ENCODE measurements at places on chromosomes 2 and 18.
A peak's percentile ranks its signal among the peaks of the same experiment; 100 is the strongest.

- DNase-seq, result no peak
These were observed 4.1 kb downstream of the HOXD3 start for GRCh38 chr2:176160986-176161824.

GRCh38 chr2:233152541-233152940 is 92.4 kb downstream of the INPP5D start:
- no peak for DNase-seq

- DNase-seq, result no peak
These were observed 31.0 kb upstream of the SP100 start for GRCh38 chr2:230384986-230385385.

- no peak for DNase-seq
These were observed 130.2 kb upstream of the ID2 start for GRCh38 chr2:8551622-8552074.

DNA sequence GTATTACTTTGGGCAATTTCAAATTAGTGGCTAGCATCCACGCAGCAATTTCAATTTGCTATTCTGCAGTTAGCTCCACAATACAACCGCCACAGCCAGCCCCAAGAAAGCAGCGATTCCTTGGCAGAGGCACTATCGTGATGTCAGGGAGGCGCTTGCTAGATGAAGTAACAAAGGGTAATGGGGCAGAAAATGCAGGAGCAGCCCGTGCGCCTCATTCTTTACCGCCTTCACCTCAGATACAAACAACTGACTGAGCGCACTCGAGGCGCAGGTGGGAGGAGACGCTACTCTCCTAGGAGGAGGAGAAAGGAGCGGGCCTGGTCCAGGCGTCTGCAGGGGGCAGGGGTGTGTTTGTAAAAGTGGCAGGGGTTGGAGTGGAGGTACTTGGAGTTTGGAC is 76.9 kb upstream of the ASB18 start:
- no peak for DNase-seq

DNA sequence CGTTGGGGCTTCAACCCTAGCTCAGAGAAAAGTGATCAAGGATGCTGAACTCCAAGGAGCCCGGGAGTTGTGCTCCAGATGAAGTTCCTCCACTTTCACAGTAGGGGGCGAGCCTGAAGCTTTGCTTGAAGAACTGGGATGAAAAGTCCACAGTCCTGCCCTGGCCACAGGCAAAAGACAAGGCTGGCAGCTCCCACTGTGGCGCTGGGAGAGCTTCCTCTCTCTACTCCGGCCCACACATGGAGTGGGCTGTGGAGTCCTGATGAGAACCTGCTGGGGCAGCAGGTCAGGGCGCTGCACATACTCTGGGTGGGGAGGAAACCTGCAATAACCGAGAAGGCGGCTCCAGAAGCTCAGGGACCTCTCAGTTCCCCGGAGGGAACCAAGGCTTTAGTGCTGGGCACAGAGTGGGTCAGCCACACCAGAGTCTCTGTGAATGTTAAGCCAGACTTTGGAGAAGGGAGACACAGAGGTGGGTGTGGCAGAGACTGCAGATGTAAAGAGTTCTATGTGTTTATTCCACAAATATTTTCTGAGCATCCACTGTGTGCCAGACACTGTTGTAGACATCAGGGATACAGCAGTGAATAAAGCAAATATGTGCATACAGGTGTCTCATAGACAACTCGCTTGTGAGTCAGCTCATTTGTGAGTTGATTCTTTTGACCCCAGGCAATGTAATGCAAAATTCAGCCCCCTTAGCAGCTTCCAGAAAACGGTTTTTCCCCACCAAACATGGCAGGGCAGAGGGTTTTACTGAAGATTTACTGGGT is 48.0 kb upstream of the MRPL33 start:
- peak; percentile 15 for DNase-seq

DNA sequence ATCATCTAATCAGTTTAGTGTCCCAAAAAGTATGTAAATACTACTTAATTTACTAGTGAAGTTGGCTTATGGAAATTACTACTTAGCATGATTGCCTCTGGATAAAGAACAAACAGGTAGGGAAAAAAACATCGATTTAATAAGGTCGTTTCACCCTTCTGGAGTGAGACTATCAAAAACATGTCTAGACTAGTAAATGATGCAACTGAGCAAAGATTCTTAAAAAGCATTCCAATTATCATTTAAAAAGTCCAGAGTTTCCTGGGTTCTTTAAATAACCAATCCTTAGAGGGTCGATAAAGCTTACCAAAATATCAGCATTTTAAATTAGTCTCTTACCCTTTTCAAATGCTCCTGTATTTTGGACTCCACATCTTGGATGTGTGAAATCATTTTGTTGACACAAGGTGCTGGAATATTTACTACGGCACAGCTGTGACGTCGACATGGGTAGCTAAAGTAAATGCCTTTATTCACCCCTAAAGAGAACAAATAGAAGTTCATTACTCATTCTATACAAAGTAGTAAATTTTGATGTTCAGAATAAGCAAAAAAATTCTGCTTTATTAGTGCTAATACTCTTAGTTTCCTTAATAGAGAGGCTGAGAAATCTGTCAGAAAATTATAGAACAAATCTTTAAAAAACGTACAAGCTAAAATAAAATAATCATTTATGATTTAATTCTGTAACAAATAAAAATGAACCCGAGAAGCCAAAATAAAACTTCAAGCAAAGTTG is 70.6 kb downstream of the CCDC178 start:
- no peak for DNase-seq

DNA sequence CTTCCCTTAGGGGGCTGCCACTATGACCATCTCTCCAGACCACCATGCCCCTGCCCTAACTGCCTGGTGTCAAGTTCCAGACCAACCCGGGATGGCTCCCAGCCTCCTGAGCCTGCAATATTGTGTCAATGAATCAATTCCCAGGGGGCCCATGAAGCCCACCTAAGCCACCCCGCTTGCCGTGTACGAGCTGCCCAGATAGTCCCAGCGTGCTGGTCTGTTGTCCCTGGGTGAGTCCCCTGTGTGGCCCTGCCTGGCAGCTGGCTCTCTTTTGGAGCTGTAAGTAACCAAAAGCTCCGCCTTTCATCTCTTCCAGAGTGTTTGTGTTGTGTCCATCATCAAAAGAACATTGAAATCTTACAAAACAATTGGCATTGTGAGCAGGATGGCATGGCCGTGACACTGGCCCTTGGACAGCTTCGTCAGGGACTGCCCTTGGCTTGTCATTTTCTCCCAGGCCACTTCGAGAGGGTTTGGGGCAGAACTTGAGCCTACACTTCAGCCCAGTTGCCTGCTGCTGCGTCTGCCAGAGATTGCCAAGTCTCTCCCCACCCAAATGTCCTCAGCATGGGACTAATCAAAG is 11.3 kb upstream of the MAL start:
- DNase-seq, result no peak

DNA sequence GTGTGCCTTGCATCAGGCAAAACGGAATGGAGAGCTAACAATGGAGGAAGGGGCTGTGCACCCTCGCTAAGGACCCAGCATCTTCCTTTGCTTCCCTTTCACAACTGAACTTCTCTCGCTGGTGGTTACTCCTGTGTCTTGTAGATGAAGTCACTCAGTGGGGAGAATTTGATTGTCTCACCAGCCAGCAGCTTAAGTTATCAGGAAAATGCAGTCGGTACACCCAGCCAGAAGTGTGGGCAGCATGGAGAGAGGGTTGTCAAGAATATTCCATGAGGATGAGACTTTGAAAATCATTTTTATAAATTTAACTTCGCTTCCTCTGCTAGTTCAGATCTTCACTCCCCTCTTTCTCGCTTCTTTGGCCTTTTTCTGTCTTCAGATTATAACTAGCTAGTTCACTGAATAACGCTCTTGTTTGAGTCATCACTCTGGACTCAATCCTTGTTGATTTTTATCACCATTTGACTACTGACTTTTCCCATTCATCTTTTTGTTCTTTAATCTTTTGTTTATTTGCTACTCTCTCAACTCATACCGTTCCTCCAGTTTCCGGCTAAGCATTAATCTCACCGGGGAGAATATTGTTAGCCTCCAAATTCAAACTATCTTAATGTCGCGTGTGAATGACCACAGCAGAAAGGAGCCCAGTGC is 221.7 kb downstream of the CD226 start:
- no peak for DNase-seq

DNA sequence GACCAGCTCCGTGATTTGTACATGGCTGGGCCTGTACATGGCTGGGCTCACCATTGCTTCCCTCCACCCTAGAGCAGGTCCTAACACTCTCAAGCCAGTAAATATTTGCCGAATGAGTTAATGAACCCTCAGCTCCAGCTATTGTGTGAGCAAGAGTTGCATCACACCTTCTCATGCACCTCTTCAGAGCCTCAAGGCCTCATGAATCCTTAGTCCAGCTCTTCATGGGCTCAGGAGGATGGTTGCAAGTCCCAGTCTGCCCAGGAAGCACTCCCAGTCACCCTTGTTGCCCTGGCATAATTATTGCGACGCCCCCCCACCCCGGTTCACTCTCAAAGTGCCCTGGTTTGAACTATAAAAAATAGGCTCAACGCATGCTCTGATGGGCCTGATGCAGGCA is 30.1 kb upstream of the GNAL start:
- DNase-seq, result no peak

DNA sequence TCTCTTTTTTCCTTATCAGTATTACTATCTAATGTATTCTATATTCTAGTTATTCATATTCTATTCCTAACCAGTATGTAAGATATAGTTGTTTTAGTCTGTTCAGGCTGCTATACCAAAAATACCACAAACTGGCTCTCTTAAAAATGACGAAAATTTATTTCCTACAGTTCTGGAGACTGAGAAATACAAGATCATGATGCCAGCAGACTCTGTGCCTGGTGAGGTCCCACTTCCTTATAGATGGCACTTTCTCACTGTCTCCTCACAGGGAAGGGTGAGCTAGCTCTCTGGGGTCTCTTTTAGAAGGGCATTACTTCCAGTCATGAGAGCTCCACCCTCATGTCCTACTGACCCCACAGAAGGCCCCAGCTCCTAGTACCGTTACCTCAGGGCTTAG is 4.8 kb upstream of the ARHGAP15 start:
- no peak for DNase-seq

GRCh38 chr2:29526587-29527586 is 394.5 kb downstream of the ALK start:
- DNase-seq, result no peak

GRCh38 chr2:33090553-33091134 is 143.9 kb downstream of the LTBP1 start:
- DNase-seq, result no peak

- no peak for DNase-seq
These were observed 268.2 kb downstream of the PRKCE start for GRCh38 chr2:45919711-45920111.

DNA sequence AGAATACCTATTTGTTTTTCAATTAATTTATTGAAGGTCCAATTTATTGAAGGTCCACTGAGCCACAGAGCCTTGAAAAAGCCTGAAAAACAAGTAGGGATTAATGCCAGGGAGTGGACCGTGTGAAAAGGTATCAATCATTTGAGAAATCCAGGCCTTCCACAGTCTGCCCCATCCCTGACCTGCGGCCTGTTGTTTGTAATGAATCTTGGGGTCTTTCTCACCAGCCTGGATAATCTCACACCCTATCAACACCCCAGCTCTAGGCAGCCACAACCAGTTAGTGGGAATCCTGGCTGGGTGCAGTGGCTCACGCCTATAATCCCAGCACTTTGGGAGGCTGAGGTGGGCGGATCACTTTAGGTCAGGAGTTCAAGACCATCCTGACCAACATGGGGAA is 47.8 kb downstream of the TNFRSF11A start:
- DNase-seq, result no peak

DNA sequence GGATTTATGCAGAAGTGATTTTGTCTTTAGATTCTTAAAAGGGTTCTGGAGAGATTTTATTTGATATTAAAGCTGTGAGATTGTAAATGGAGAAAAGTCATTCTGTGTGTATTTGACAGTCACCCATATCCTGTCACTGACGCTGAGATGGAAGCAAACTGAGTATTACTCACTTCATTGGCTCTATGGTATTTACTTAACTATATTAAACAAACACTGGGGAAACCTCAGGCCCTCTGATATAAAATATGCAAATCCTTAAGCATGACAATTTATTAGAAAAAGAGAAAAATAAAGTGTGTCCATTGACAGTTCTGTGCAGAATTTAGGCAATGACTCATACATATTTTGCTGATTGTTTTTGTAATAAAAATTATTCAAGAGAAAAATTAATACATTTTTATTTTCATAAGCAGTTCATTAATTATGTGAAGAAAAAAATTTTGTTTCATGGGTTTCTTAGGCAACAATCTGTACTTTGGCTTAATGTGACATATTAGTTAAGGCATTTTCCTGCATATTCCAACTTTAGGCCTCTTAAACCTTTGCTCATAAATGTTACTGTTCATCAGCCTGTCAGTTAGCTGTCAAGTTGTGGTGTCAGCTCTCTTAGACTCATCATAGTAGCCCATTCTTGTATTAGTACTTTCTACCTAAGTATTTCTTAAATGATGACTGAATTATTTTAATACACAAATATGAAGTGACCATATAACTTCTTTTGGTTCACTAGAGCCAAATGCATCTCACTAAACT is 99.9 kb downstream of the PARD3B start:
- no peak for DNase-seq

DNA sequence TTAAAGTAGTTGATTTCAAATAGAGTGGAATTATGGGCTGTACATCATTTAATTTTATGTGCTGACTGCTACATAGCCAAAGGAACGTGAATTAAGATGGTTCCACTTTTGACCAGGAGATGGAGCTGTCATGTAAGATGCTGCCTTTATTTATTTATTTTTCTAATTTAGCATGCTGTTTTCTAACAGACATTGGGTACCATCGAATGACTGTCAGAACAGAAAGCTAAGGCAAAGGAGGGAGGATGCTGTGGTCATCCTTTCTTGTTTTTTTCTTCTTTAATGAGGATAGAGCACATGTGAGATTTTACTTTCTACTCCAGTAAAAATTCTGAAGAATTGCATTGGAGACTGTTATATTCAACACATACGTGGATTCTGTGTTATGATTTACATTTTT is at the start of gene SCN2A:
SCN2A (plus strand) TSS at position 185 of the 400 bp plus-strand sequence. CDS start 56,410 bp downstream, outside the sequence.
- no peak for DNase-seq

- DNase-seq, result no peak
These were observed 291.6 kb upstream of the HDAC4 start for GRCh38 chr2:239692362-239692851.

GRCh38 chr2:186477790-186478189 is 8.3 kb upstream of the ZC3H15 start:
- no peak for DNase-seq

DNA sequence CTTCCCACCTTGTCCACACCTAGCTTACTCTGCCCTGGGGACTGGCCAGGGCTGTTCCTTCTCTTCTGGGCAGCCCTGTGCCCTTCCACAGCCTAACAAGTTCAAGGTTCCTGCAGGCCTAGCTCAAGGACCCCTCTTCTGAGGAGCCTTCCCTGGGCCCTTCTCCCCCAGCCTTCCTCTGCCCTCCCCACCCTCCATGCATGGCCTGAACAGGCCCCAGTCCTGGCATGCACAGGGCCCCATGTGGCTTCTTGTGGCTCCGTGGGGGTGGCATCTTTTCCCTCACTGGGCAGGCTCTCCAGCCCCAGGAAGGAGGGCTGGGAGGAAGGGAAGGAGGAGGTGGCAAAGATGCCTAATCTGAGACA is 162.9 kb downstream of the CELF4 start:
- no peak for DNase-seq

- DNase-seq, result peak; percentile 23
These were observed 60.1 kb downstream of the SPIRE1 start for GRCh38 chr18:12597760-12598159.

All from T1000 (cell line).